ENCODE measurements at places on chromosomes 1 and 21. TPM values are rescaled to one million over a fixed set of nuclear protein-coding genes. Genes with fewer than 3 reads are reported as not detected.

The PLA2G2F gene
- polyA plus RNA-seq: not detected

The ITLN2 gene
- polyA plus RNA-seq: not detected

The ATP6V1G3 gene
- polyA plus RNA-seq: not detected

The TCHH gene
- not detected for polyA plus RNA-seq

The ZNF670 gene
- 2.6 TPM for polyA plus RNA-seq

The ST6GALNAC5 gene
- polyA plus RNA-seq: 1.9 TPM

The CHD5 gene
- 0.35 TPM for polyA plus RNA-seq

The SHCBP1L gene
- 0.19 TPM for polyA plus RNA-seq

The FBXO42 gene
- 21.0 TPM for polyA plus RNA-seq

All from hindlimb muscle (tissue), 1 donor.